GM23248 (cell line): ENCODE measurements at places on chromosomes 12 and 14.

DNA sequence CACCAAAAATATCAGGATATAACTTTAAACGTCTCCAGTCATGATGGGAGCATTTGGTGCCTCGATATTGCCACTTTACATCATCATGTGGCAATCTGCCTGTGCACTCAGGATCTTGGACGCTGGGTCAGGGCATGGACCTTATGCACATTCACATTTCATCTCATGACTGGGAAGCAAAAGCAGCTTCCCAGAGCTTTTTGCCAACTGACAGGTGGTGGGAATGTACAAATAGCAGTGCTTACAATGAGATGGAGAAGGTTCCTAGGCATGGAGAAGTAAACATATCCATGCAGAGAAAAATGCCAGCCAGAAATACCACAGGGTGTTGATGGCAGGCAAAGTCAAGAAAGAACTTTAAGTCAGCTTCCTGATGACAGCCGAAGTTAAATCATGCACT lies 30.3 kb downstream of the EFCAB11 start:
- DNase-seq = peak; percentile 10

DNA sequence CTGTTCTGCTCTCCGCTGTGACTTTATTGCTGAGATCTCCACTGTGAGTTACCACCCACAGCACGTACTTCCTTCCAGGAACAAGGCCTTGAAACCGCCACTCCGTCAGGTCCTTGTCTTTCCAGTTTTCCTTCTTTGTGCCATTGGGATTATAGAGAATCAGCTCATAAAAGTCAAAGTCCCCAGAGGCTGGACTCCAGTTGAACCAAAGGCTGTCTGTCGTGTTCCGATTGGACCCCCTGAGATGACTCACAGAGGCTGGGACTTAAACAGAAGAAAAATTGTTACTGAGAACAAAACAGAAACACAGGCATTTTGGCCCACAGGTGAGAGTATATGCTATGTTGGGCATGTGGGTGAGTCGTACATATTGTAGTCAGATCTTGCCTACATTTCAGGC lies 76.6 kb downstream of the PTPRB start:
- DNase-seq = no peak

- no peak for DNase-seq
Observed at GRCh38 chr12:25248732-25249131, 2.0 kb downstream of the KRAS start.

- DNase-seq = peak; percentile 62
Observed at GRCh38 chr14:95516554-95517181, at the start of gene SYNE3. Gene SYNE3, minus strand, starts transcription at chr14:95516650. Its CDS starts 40,829 bp downstream, at chr14:95475821.

DNA sequence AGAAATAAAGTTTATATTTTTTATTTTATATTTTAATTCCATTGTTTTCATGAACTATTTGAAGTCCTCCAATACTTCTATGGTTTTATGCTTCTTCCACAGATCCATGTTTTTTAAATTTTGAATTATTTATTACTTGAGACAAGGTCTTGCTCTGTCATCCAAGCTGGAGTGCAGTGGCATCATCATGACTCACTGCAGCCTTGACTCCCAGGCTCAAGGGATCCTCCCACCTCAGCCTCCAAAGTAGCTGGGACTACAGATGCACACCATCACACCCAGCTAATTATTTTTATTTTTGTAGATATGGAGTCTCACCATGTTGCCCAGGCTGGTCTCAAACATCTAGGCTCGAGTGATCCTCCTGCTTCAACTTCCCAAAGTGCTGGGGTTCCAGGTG lies 28.8 kb upstream of the DLGAP5 start:
- DNase-seq = peak; percentile 13

GRCh38 chr12:86903159-86903558 lies 647.0 kb upstream of the MGAT4C start:
- DNase-seq = no peak

- DNase-seq = no peak
Observed at GRCh38 chr14:104295681-104296387, 157.4 kb downstream of the KIF26A start.
